Astrocyte (in vitro differentiated cells and primary cell): ENCODE measurements at places on chromosomes 1 and 21. TPM values are rescaled to one million over a fixed set of nuclear protein-coding genes. Genes with fewer than 3 reads are reported as not detected.

OR2G6 gene
- total RNA-seq, result not detected in 2 replicates

SPATA45 gene
- total RNA-seq, result 0.65 TPM in 1 of 2 replicates, not detected in the other

GRCh38 chr1:194846488-194846887, 1660.1 kb upstream of the B3GALT2 start:
- DNase-seq, result no peak

- no peak for DNase-seq
Measured at GRCh38 chr1:107617456-107617855, 347.5 kb downstream of the VAV3 start.
